ENCODE measurements at places on chromosomes 3 and 15.

- DNase-seq: no peak
Measured at GRCh38 chr3:46312991-46313390, 40.9 kb upstream of the CCR2 start.

DNA sequence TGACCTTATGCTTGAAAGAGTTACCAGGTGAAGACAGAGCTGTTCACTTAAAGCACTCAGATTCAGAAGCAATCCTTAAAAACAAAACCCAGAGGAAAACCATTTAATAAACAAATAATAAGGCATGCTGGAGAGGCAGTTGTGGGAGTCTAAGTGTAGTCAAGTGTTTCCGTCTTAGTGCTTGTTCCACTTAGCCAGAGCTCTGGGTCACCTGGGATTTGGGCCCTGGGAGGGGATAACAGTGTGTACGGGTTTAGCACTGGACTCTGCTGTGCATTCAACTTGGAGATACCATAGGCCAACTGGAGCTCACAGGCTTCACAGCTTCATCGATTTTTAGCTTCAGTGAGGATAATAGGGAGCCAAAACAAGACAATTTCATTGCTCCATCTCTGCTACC, 444.6 kb downstream of the CNTN4 start:
- no peak for DNase-seq

DNA sequence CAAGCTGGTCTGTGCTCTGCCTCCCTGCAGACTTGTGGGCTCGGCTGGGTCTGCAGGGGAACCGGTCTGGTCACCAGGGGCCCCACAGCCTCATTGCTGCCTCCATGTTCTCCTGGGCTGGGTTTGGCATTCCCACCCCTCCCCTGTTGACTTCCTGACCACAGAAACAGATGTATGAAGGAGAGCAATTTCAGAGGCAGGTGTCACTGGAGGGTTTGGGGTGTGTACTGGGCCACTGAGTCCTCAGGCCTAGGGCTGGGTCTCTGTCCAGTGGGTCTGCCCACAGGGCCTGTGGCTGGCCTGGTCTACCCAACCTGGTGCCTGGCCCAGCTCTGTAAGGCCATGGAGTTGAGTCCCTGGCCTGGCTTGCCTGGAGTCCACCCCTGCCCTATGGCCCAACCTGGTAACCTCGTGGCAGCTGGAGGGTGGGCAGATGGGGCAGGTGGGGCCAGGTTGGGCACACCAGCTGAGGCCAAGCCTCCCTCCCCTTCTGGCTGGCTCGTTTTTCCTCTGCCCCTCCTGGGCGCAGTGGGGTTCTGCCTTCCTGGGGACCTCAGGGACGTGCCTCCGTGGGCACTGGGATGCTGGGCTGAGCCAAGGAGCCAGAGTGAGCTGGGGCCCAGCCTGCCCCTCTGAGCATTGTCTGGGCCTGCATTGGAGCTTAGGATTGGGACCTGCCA, 20.8 kb downstream of the PLXNA1 start:
- DNase-seq: no peak

DNA sequence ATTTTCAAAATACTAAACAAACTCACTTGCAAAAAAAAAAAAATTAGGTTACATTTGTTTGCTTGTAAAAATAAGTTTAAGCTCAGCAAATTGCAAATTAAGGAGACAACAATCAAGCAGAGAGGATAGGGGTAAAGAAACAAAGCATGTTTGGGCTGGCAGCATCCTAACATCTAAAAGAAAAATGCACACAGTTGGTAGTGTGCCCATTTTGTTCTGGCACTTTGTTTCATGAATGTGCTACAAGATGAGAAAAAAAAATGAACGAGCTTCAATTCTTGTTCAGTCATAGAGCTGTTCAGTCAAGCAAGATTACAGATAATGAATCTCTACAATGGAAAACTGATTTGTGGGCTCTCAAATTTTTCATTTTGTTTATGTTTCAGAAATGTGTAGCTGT, 17.7 kb upstream of the ZBBX start:
- DNase-seq: no peak

GRCh38 chr15:40320931-40321371, 2.5 kb upstream of the INAFM2 start:
- DNase-seq: peak; percentile 73
